BE2C (cell line): ENCODE measurements at places on chromosomes 4 and X.

DNA sequence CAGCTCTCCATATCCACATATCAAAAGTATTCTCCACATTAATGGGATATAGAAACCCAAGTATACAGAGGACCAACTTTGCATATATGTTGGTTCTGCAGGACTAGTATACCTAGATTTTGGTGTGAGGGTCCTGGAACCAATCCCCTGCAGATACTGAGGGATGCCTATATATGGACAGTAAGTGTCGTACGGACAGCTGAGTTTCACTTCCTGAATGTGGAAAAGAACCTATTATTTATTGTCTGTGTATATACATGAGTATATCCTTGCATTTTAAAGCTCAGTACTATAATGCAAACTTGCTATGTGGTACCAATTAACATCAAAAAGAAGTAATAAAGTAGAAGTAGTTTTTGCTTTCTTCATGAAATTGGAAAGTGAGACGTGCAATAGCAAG is 101.9 kb downstream of the FBXW7 start:
- DNase-seq = no peak

DNA sequence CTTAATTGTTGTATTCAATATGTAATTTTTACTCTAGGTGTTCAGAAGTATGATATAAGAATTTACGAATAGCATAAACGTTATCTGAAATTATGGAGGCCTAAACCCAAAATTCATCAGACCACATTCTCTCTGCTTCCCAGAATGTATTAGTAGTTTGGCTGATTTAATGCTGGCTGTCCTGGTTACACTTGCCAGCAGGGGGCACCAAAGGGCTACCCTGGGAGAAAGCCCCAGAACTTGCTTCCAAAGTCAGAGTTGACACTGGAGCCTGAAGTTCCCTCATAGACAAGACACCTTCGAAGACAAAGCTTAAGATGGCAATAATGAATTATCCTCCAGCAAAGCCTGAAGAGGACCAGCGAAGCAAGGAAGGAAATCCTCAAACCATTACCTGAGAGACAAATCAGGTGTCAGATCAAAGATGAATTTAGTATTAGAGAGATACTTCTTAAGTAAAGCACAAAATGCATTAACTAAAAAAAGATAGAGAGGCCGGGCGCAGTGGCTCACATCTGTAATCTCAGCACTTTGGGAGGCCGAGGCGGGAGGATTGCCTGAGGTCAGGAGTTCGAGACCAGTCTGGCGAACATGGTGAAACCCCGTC is 11.3 kb upstream of the ANOS1 start:
- peak; percentile 52 for DNase-seq

DNA sequence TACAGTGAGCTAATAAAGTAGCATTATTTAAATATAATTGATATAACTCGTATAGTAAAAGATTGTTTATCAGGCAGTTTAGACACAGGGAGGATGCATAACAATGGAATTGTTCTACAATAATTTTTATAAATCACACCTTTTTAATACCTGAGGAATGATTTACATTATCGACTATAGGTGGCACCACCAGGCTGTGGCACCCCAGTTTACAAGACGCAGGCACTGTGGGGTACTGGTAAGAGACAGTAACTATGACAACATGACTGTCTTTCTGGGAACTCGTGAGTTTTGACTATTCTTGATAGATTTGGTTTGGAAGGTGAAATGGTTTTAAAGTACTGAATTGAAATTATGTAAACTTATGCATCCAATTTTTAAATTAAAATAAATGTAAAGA is 27.1 kb upstream of the STBD1 start:
- no peak for DNase-seq

DNA sequence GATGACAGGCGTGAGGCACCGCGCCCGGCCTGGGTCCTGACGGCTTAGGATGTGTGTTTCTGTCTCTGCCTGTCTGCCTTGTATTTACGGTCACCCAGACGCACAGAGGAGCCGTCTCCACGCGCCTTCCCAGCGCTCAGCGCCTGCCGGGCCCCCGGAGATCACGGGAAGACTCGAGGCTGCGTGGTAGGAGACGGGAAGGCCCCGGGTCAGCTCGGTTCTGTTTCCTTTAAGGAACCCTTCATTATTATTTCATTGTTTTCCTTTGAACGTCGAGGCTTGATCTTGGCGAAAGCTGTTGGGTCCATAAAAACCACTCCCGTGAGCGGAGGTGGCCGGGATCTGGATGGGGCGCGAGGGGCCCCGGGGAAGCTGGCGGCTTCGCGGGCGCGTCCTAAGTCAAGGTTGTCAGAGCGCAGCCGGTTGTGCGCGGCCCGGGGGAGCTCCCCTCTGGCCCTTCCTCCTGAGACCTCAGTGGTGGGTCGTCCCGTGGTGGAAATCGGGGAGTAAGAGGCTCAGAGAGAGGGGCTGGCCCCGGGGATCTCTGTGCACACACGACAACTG is 1.3 kb downstream of the SHOX start:
- DNase-seq = no peak

- no peak for DNase-seq
Observed at GRCh38 chrX:15298201-15298600, 17.2 kb downstream of the ASB11 start.
